ENCODE measurements at places on chromosomes 7 and 10. TPM values are rescaled to one million over a fixed set of nuclear protein-coding genes. Genes with fewer than 3 reads are reported as not detected.
A peak's percentile ranks its signal among the peaks of the same experiment; 100 is the strongest.

GJC3 gene
- total RNA-seq: not detected

PURB gene
- 21.3 TPM for total RNA-seq

ASB13 gene
- 27.2 TPM for total RNA-seq

ZCCHC24 gene
- 45.7 TPM for total RNA-seq

H2BK1 gene
- total RNA-seq: not detected

ZNF239 gene
- total RNA-seq: 2.5 TPM

HOXA9 gene
- total RNA-seq: 0.30 TPM

DNA sequence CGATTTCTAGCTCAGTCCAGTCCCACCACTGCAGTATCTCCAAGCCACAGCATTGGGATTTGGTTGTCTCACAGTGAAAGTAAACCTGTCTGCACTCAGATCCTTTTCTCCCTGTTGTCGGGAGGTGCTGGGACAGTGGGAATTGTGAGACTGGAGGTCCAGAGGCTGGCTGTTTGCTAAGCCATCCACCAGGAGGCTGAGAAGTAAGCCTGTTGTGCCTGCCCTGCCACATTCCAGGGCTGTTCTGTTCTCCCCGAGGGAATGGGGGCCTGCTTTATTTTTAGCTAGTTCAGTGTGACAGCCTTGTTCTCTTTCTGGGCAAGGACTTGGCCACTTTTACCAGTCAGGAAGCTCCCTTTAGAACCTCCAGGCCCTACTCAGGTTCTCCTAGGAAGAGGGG, 54.9 kb downstream of the HK1 start:
- peak overlapping the region; percentile 84 for H3K27ac ChIP-seq
- peaks cover 83% of the 10 kb centered on the region for H3K4me1 ChIP-seq
- peaks cover 8% of the 10 kb centered on the region for H3K36me3 ChIP-seq
- H3K27me3 ChIP-seq: no peaks in the 10 kb centered on the region
- no peak overlapping the region for H3K4me3 ChIP-seq

- peaks cover 57% of the 10 kb centered on the region for H3K4me1 ChIP-seq
- H3K36me3 ChIP-seq: no peaks in the 10 kb centered on the region
- H3K4me3 ChIP-seq: peak overlapping the region; percentile 87
- H3K27me3 ChIP-seq: no peaks in the 10 kb centered on the region
- peak; percentile 75 for DNase-seq
These were observed 1.2 kb upstream of the INPP5A start for GRCh38 chr10:132536241-132536876.

GRCh38 chr10:51251110-51251509, 176.8 kb downstream of the PRKG1 start:
- H3K4me3 ChIP-seq: no peak overlapping the region
- no peak overlapping the region for H3K27ac ChIP-seq
- no peak for DNase-seq
- H3K27me3 ChIP-seq: no peaks in the 10 kb centered on the region
- H3K36me3 ChIP-seq: no peaks in the 10 kb centered on the region
- H3K4me1 ChIP-seq: no peaks in the 10 kb centered on the region

- H3K4me1 ChIP-seq: peaks cover 96% of the 10 kb centered on the region
- no peaks in the 10 kb centered on the region for H3K27me3 ChIP-seq
- peak overlapping the region; percentile 89 for H3K27ac ChIP-seq
- H3K4me3 ChIP-seq: no peak overlapping the region
- H3K36me3 ChIP-seq: no peaks in the 10 kb centered on the region
- DNase-seq: no peak
These were observed 5.1 kb downstream of the ANXA11 start for GRCh38 chr10:80200259-80200658.

DNA sequence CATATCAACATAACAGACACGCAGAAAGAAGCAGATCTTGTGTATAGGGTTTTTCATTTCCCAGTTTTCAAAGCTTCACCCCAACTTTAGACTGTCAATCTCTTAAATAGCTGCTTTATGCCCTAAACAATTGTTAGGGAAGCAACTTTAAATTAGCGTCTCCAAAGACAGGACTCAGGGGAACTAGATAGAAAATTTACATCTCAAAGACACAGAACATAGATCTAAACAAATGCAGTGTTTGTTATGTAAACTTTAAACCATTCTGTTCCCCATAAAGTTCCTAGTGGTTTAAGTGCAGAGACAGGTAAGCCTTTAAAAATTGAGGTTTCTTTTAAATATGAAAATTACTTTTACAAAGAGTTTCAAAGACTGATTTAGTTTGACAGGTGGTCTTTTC, 379.2 kb upstream of the GHITM start:
- H3K27ac ChIP-seq: no peak overlapping the region
- no peaks in the 10 kb centered on the region for H3K4me1 ChIP-seq
- H3K27me3 ChIP-seq: no peaks in the 10 kb centered on the region
- H3K36me3 ChIP-seq: no peaks in the 10 kb centered on the region
- H3K4me3 ChIP-seq: no peak overlapping the region
- no peak for DNase-seq

- no peak for DNase-seq
- no peaks in the 10 kb centered on the region for H3K27me3 ChIP-seq
- H3K4me3 ChIP-seq: no peak overlapping the region
- no peak overlapping the region for H3K27ac ChIP-seq
- H3K36me3 ChIP-seq: no peaks in the 10 kb centered on the region
These were observed 201.6 kb upstream of the FZD8 start for GRCh38 chr10:35843524-35844181.

DNA sequence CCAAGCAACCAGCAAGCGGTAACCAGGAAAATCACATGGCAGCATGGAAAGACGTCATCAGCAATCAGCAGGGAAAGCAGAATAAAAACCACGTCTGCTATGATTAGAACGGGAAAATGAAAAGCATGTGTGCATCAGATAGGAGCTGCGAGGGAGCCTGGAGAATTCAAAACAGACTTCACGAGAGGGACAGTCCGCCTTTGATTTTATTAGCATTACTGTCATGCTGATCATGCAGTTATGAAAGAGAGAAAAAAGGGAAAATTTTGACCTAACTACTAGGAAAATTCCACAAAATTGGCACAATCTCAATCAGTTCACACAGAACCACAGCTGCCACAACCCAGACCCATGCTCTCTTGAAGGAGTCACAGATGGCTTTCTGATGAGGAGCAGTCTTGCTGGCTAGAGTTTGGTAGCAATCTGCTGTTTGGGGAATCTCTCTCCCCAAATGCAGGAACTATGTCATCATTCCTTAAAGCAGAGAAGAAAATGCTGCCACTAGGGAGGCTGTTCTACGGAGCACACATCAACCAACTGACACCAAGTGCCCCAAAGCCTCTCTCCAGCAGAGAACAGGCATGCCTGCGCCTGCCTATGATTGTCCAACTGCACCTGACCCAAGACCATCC, 295.9 kb downstream of the TNS3 start:
- no peak for DNase-seq
- H3K27ac ChIP-seq: peak overlapping the region; percentile 25
- no peak overlapping the region for H3K4me3 ChIP-seq
- no peaks in the 10 kb centered on the region for H3K27me3 ChIP-seq

DNA sequence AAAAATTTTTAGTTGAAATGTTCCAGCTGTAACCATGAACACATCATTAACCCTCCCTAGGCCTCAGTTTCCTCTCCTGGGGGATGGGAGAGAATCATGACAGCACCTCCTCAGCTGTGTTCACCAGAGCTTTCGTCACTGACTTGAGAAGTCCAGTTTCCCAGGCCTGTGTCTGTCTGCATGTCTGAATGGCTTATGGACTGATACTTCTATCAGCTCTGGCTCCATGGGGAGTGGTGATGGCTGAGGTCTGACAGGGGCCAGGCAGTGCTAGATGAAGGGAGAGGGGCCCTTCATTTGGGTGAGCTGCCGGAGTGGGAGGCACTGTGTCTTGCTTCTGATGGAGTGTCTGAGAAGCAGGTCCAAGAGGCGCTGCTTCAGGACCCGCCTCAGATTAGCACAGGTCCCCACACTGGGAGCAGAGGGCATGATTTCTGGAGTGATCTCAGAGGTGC, 192.9 kb downstream of the PTPN20 start:
- peaks cover 6% of the 10 kb centered on the region for H3K4me1 ChIP-seq
- H3K36me3 ChIP-seq: no peaks in the 10 kb centered on the region
- no peaks in the 10 kb centered on the region for H3K27me3 ChIP-seq
- no peak overlapping the region for H3K4me3 ChIP-seq

DNA sequence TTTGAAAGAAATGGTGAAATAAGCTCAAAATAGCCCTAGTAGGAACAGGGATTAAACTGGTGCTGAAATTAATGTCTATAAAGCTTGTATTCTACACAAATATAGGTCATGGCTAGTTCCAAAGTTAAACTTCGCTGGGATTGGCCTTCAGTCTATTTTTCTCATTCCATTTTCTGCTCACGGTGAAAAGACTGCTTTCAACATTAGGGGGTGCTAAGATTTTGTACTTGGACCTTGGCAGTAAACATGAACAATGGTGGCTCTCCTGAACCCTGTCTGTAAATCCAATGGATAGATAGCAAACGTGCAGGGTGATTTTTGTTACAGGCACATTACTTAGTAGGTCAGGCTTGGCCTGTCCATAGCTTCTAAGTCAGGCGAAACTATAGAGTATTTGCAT, 36.0 kb upstream of the RSU1 start:
- no peaks in the 10 kb centered on the region for H3K36me3 ChIP-seq
- no peak overlapping the region for H3K4me3 ChIP-seq
- H3K27me3 ChIP-seq: no peaks in the 10 kb centered on the region
- H3K27ac ChIP-seq: no peak overlapping the region

- H3K27me3 ChIP-seq: no peaks in the 10 kb centered on the region
- no peak overlapping the region for H3K27ac ChIP-seq
- no peak for DNase-seq
- no peaks in the 10 kb centered on the region for H3K36me3 ChIP-seq
These were observed 38.9 kb downstream of the JAKMIP3 start for GRCh38 chr10:132104471-132105301.
